ENCODE measurements at places on chromosomes 1 and 21.

- no peak for DNase-seq
Measured at GRCh38 chr1:63813829-63814277, 40.0 kb downstream of the ROR1 start.

DNA sequence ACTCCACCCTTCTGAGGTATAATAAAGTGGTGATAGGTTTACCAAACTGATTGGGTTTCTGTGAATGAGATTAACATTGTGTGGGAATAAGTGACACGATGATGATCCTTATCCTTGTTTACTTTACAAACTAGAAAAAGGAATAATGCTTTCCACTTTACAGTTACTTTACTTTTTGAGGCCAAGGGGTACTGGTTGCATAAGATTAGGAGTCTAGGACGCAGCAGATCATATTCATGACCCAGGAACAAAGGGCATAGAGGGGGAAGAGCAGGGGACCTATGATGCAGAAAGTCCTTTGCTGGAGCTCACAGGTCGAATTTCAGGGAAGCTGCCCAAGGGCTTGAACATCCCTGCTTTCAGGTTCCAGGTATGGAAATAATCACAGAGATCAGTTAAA, 20.4 kb downstream of the FGGY start:
- DNase-seq: no peak

DNA sequence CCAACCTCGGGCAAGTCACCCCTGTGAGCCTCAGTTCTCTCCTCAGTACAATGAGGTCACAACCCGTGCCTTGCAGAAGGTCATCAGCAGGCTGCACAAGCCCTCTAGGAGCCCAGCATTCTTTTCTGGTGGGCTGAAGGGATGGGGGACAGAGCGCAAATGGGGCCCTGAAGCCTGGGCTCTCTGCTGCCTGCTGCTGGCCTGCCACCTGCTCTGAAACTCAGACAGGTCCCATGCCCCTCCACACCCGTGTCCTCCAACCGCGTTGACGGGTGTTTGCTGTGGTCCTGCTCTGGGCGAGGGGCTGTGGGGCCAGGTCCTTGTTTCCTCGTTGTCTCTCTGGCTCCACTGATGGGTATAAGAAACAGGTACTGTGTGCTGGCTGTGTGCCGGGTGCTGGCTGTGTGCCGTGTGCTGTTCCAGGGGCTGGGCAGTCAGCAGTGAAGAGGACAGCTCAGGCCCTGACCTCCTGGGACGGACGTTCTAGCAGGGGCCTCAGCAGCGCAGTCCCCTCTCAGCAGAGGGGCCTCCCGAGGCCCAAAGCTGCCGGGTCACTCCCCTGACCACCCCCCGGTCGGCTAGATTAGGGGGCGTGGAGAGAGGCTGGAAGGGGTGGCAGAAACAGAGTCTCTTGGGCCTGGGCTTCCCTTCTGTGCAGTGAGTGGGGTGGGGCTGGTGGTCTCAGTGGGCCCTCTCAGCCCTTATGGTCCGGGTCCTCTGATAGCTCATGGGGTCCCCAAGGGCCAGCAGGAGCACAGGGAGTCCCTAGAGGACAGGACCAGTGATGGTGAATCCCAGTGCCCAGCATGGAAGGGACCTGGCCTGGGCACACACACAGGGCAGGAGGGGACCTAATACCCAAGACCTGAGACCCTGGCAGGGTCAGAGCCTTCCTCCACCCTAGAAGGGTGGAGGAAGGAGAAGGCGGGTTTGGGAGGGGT, 42.1 kb downstream of the DMRTB1 start:
- no peak for DNase-seq

- DNase-seq: no peak
Measured at GRCh38 chr1:38848071-38848470, 11.5 kb downstream of the RRAGC start.

DNA sequence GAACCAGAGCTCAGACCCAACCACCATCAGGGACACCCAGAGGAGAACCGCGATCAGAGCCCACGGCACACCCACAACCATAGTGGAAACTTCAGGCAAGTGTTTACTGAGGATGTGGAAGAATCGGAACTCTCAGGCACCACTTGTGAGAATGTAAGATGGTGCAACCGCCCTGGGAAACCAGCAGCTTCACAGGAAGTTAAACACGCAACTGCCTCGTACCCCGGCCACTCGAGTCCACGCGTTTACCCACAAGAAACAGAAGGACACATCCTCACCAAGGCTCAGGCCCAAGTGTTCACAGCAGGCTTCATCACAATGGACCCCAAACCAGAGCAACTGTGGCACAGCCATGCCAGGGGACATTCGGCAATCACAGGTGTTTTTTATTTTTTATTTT, 51.4 kb upstream of the COL6A2 start:
- no peak for DNase-seq

DNA sequence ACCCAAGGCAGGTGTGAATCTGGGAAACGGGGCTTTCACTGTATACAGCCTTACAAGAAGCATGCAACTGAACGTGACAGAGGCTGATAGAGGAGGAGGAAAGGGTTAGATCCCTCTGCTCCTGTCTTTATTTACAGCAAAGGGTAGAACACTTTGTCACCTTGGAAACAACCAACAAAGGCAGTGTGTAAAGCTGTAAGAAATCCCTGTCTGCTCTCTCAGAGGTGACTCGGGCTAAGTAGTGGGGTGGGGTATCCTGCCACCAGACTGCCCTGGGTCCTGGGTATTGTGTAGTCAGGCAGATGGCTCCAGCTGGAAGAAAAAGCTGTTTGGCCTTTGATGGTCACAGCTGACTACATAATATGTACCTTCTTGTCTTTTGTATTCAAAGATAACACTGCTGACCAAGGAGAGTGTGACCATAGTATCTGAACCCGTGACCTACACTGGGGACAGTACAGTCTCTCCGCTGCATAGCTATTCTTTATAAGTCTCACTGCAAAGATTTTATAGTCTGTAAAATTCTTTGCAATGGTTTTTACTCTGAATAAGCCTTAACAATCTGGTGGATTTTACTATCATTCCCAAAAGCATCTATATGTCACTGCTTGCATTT, 22.1 kb upstream of the POU2F1 start:
- no peak for DNase-seq

GRCh38 chr1:7922301-7922700, 18.3 kb downstream of the TNFRSF9 start:
- DNase-seq: no peak

- DNase-seq: no peak
Measured at GRCh38 chr21:39083377-39084008, 99.8 kb downstream of the PSMG1 start.

DNA sequence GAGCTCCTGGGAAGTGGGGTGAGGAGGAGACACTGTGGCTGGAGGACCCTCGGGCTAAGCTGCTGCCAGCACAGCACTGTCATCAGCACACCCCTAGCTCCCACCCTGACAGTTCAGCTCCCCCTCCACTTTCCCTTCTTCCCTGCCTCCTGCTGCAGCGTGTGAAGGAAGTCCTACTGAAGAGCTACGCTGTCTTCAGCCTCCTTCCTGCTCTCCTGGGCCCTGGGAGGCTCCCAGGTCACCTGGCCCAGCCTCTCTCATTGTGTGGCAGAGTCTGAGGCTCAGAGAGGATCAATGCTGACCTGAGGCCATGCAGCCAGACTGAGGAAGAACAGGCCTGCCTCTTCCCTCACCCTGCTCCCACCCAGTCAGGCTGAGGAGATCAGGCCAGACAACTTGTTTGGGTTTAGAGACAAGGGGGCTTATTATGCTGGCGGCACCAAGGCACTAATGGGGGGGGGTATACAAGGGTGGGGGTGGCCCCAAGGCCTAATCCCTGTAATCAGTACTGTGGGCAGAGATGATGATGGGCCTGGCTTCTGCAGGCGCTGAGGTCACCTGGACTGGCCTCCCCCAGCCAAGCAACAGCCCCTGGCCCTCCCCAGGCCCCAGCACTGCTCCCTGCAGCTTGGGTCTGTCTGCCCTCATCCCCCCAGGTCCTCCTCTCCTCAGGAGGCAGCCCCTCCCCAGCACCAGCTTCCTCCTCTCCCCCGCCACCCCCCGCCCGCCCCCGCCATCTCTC, 9.1 kb downstream of the NES start:
- DNase-seq: no peak

DNA sequence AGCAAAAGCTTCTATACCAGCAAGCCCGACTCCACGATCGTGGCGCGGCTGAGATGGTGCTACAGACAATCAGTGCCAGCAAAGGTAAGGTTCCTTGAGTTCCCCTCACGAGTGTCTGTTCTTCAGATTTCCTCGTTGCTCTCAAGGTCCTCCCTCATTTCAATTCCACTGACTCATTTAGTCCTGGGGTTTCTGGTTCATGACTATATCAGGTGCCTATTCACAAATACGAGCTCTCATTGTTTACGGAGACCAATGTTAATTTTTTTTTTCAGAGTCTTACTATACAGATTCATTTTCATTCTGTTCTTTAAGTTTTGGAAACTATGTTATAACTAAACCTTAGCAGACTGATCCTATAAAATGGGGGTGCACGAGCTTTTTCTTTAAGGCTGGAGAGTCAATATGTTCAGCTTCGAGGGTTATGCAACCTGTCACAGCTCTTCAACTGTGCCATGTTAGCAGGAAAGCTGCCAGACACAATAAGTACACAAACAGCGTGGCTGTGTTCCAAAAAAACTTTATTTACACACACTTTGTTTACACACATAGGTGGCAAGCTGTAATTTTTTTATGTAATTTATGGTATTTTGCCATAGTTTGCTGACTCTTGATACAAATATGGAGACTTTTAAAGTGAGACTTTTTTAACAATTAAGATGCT, 134.3 kb downstream of the ZP4 start:
- DNase-seq: no peak

DNA sequence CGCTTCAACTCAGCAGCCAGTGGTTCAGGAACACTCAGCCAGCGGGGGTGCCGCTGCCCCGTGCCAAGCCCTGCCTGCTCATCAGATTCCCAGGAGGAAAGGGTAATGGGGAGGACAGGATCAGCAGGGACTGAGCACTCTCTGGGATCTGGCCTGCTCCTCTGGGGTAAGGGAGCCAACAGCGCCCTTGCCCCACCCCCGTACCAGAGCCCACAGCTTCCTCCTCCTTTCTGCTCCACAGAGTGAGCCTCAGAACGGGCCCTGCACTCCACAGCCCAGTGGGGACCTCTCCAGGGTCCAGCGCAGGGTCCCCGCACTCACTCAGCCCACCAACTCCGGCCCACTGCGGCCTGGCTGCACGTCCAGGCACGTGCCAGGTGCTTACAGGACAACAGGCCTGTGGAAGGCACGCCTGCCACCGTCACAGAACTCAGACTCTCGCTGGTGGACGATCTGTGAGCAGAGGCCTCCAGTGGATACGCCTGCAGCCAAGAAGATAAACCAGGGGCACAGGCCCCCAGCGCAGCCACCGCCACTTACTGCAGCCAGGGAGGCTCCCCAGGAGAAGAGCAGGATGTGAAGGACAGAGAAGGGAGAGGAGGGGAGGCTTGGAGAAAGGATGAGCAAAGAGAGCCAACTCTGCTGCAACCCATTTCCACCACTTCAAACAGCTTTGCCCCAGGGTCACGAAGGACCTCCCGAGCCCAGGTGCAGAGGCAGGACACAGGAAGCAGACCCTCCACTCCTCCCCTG, 2.1 kb downstream of the MEGF6 start:
- DNase-seq: no peak

DNA sequence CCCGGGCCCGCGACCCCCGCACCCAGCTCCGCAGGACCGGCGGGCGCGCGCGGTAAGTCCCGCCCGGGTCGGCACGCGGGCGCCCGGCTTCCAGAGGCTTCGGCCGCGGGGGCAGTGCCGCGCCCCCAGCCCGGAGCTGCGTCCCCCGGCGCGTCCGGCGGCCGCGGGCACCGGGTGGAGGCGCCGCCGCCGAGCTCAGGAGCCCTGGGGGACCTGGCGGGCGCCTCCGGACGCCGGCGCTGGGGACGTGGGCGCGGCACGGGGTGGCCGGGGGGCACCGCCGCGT, 227 bp downstream of the NBL1 start:
- no peak for DNase-seq

- no peak for DNase-seq
Measured at GRCh38 chr1:84701376-84701775, 11.1 kb upstream of the SSX2IP start.

GRCh38 chr1:233277637-233278606, 17.6 kb downstream of the PCNX2 start:
- no peak for DNase-seq

- DNase-seq: no peak
Measured at GRCh38 chr1:221025501-221025900, 146.3 kb downstream of the HLX start.

DNA sequence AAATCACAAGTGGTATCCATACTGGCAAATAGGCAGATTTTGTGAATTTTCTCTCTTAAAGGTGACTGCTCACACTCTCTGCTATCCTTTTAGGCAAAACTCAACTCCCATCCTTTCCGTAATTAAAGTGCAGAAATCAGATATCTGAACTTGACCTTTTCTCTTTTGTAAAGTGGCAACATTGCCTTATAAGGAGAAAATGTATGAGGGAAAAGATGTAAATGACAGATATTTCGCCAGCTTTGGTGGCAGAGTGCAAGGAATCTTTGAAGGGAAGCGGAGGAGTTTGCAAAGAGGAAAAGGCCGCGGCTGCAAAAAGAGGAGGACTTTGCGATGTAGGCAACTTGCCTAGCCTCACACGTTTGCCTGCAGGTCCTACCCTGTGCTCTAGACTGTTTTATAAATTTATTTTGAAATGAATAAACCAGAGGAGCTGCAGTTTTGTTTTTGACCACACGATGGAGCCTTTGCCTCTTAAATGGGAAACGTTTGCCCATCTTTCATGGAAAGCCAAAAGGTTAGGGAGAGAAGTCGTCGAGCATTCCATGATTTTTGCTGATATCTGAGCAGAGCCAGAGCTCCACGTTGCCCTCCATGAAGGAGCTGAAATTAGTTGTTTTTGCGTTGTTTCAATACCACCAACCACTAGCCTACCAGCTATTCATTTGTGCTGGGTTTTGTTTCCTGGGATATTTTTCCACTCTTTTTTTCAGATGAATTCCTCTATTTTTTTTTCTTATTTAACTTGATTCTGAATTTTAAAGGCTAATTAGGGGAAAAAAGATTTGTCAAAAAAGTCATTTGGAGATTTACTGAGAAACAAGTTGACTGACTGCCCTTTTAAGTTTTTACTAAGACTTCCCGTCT, 242.3 kb downstream of the LMX1A start:
- DNase-seq: no peak

DNA sequence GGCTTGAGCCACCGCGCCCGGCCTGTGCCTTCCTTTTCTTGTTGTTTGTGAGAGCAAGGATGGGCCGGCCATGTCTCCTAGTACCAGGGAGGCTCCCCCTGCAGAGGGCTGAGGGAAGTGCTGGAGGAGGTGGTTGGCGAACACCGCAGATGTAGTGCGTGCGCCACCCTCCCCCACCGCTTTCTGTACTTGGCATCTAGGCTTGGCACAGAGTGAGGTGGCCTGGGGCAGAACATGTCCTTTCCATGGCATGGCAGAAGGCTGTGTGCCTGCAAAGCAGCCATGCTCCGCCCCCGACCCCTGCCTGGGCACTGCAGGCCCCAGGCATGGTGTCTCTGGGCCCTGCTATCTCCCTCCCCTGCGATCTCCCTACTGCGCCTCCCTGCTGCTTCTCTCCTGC, 30.7 kb downstream of the ALPL start:
- no peak for DNase-seq

Data from stimulated activated CD4-positive, alpha-beta T cell treated with anti-CD3 and anti-CD28 coated beads, Interleukin-15, amount 100 ng/mL, for 1 hour (primary cell).